ENCODE measurements at places on chromosomes 1 and 21.

- no peak for DNase-seq
These were observed 77.8 kb upstream of the C1orf105 start for GRCh38 chr1:172342584-172343239.

- no peak for DNase-seq
These were observed 142.7 kb downstream of the HIVEP3 start for GRCh38 chr1:41775956-41776585.

DNA sequence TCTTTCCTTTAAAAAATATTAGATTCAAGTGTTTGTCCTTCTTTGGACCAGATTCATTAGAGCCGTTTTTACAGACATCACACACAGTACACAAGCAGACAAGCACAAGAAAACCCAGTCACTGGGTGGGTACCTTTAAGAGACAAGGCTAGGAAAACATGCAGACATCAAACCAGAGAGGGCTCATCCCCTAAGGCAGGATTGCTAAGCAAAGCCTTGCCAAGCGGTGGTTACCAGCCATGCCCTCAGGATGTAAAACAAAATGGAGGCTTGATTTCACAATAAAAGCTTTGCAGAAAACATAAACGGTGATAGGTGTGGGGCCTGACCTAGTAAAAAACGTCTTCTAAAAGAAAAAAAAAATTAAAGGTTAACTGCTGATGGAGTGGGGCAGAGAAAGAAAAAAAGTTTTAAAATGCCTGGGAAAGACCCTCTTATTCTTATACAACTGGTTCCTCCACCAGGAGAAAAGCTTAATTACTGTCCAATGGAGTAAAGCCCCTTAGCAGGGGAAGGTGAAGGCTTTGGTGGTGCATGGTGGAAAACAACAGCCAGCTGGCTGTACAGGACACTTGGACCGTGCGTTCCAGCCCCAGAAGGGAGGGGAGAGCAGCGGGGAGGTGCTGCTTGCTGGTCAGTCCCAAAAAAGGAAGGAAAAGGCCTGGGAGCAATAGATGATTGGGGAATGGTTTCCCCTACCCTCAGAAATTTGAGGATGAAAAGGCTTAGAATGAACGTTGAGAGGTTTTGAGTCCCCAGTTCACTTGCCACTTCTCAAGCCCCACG lies 30.4 kb upstream of the FMO1 start:
- no peak for DNase-seq

DNA sequence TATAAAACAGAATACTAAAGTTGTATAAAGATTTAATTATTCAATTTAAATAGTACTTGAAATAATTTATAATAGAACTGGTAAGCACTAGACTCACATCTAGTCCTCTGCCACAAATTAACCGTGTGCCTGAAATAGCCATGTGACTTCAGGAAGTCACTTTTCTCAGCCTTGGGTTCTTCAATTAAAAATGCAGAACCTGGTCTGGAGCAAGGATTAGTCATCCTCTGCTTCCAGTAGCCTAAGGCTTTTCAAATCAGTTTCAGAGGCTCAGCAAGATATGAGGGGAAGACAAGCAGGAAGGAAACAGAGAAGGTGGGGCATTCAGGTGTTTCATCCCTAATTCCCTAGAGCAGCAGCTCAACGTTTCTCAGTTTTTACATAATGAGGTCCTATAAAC lies 23.0 kb downstream of the DPH5 start:
- DNase-seq = no peak

GRCh38 chr1:171484760-171485374 lies 463 bp upstream of the PRRC2C start:
- no peak for DNase-seq

DNA sequence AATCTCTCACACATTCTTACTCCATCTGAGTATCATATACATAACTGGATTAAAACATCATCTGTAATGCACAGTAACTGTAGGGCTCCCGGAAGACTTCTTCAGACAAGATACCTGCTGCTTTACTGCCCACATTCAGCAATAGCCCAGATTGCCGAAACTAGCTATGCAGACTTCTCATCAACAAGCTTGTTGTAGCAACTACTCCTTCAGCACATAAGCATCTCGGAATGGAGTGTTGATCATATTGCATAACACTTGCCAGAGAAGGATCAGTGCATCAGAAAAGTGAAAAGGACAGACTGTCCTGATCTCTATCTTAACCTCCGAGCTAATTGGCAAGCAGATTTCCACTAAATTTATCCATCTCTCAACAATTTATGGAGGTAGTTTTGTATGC lies 354.6 kb upstream of the C1orf87 start:
- DNase-seq = no peak

DNA sequence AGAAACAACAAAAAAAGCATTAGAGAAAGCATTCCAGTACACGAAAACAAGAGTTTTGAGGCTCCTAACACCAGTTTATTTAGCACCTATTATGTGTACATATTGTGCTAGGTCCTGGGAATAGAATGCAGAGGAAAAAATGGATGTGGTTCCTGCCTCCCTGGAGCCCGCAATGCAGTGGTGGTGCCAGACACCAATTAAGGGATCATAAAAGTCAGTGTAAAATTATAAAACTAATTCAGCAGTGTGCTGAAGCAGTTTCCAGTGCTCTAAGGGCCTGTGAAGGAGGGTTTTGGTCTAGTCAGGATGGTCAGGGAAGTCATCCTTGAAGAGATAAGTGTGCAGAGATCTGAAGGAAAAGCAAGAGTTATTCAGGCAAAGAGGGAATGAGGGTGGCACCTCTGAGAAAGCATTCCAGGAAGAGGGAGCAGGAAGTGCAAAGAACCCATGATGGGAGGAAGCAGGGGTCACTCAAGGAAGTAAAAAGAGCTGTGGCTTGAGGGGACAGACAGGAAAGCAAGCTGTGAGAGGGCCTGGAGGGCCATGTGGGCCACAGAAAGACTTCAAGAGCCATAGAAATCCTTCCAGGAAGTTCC lies 65.2 kb upstream of the IFNLR1 start:
- DNase-seq = no peak

GRCh38 chr1:9317591-9318417 lies 25.1 kb downstream of the SPSB1 start:
- no peak for DNase-seq

- no peak for DNase-seq
These were observed 191.8 kb downstream of the LYPLAL1 start for GRCh38 chr1:219365451-219365850.

DNA sequence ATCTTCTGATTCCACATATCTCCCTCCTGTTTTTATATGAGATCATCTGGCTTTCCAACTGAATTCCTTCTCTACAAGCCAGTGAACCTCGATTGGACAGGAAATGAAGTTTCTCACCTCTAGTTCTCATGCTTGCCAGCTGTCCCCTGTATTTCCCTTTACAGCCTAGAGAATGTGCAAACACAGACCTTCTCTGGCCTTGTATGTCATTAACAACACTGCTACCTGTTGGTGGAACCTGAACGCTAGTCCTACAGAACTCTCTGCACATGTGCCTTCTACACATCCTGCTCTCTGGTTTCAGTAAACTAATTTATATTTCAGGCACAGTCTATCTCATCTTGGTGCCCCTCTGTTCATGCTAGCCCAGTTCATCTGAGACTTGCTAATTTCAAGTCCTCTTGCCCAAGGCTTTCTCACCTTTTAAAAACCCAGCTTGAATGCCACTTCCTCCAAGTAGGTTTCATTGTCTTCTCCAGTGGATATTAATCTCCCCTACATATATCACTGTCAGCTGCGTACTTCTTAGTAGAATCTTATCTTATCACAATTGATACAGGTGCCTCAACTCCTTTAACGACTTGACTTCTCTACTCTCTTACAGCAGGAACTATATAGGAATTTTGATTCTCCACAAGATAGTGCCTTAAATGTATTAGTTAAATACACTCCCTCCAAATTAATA lies 549.9 kb downstream of the PLPP3 start:
- no peak for DNase-seq

DNA sequence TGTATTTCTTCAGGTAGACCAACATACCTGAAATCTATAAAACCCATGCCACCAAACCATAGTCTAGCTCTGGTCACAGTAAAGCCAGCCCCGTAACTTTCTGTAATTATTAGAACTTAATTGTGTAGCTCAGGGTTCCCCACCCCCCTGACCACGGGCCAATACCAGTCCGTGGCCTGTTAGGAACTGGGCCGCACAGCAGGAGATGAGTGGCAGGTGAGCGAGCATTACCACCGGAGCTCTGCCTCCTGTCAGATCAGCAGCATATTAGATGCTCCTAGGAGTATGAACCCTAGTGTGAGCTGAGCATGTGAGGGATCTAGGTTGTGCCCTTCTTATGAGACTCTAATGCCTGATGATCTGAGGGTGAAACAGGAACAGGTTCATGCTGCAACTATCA lies 14.6 kb downstream of the TENT5C start:
- DNase-seq = no peak

GRCh38 chr21:38524168-38525153 lies 26.2 kb upstream of the ERG start:
- no peak for DNase-seq

- DNase-seq = no peak
These were observed 28.1 kb upstream of the RNF19B start for GRCh38 chr1:32992489-32993323.

DNA sequence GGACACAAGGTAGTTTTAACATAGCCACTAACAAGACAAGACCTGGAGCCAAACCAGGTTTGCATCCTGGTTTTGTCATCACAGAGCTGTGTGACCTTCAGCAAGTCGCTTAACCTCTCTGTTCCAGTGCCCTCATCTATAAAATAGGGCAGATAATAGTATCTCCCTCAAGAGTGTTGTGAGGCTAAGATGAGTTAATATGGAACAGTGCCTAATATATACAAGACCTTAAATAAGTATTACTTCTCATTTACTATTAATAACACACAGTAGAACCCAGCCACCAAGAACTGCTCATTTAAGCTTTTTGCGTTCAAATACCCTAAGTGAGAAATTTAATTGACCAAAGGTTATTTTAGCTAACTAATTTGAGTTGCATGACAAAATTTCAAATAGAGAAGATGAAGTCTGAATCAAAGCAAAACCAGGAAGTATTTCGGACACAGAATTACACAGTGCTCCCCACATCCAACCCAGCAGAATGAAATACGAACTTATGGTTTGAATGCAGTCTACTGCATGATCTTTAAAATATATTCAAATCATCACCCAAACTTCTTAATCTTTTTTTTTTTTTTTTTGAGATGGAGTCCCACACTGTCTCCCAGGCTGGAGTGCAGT lies 123.9 kb upstream of the KRTAP19-8 start:
- no peak for DNase-seq

- no peak for DNase-seq
These were observed 18.7 kb upstream of the KNCN start for GRCh38 chr1:46569884-46570725.

DNA sequence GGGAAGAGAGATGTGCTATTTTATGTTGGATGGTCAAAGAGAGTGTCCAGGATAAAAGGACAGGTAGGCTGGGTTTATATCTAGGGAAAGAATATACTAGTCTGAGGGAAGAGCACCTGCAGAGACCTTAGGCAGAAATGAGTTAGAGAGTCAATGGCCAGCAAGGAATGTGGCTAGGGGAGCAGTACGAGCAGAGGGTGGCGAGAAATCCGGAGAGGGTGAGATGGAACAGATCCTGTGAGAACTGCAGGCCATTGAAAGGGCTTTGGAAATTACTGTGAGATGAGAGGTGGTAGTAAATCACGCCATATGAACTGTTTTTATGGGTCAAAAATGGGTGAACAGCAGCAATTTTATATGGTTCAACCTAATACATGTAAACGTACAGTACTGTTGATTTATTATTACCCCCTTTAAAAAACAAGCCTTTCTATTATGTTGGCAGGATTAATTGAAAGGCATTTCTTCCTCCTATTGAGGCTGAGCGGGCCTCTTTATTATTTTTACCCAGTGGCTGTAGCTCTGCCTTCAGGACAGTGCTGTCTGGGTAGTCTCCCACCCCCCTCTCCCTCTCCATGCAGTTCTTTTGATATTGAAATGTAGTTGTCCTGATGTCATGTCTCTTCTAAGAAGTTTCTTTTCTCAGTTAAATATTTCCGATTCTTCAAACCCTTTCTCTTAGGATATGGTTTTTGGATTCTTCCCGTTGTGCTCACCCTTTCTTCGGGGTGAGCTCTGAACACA lies 75.2 kb upstream of the CD1D start:
- no peak for DNase-seq

DNA sequence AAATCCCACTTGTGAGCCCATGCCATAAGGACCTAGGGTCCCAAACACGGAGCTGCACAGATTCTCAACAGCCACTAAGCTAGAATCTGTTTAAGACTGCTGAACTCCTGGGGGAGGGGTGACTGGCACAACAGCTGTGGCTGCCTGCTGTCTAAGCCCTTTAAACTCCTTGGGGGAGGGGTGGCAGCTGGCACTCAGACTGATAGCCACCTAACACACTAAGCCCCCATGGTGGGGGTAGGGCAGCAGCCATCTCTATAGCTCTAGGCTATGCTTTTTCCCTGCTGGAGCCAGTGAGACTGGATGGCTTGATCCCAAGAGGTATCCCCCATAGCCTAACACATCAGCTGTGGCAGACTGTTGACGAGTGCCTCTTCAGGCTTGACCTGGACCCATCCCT lies 73.3 kb upstream of the FMO3 start:
- DNase-seq = no peak

DNA sequence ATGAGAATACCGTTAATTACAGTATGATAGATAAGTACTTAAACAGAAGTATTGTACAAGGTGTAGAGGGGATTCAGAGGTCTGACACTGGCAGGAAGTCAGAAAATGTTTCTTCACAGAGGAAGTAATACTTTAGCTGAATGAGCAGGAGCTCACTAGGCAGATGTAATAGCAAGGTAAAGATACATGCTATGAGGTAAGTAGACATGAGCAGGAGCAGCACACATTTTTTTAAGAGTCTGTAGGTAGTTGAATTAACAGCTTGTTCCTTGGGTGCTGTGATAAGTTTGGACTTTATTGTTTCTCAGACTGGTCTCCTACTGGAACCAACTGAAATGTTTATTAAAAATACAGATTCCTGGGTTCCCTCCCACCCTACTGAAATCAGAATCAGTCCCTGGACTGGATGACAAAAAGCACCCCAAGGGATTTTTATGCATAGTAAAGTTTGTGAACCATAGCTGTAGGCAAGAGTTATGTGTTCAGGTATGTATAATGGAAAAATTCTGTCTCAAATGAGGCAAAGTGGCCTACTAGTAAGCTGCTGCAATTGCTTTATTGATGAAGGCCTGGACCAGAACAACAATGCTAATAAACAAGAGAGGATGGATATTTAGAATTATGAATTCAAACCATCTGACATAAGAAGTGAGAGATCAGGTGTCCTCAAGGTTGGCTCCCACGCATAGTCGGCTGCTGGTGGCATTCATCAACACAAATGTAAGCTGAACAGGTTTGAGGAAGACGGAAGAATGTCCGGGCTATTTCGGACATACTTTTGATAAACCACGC lies 902 bp downstream of the AP4B1 start:
- DNase-seq = no peak

- no peak for DNase-seq
These were observed 72.4 kb downstream of the ABCA4 start for GRCh38 chr1:94048413-94049164.

DNA sequence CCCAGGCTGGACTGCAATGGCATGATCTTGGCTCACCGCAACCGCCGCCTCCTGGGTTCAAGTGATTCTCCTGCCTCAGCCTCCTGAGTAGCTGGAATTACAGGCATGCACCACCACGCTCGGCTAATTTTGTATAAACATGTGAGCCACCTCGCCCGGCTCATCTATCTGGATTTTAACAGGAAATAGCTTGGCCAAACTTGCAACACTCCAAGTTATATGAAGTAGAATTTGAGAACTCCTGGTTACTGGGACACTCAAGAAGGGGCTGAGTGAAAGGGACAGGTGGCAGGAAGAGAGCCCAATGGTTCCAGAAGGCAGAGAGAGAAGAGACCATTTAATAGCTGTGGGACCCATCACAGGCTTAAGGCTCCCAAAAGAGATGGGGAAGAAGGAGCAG lies 2.9 kb upstream of the GPX7 start:
- no peak for DNase-seq

Data from neuronal stem cell (in vitro differentiated cells).